ENCODE measurements at places on chromosomes 4 and X.
A peak's percentile ranks its signal among the peaks of the same experiment; 100 is the strongest.

GRCh38 chrX:101550362-101550750, at the start of gene ARMCX1:
Gene ARMCX1, plus strand, starts transcription at chrX:101550547. Its CDS starts 2,384 bp downstream, at chrX:101552931.
- peak; percentile 90 for DNase-seq

DNA sequence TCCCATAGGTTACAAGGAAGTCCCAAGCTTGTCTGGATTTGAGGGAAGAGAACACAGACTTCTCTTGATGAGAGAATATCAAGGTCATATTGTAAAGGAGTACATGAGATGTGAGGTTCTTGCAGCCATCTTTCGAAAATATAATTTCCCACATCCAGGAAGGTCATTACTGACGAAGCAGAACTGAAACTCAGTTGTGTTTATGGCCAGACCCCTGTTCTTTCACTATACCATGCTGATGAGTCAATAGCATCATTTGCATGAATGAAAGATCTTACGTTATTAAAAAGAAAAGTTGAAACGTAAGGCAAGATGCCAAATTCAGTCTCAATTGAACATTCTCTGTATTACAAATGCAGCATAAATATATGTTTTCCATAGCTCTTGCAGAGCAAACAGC, 14.2 kb upstream of the CCDC149 start:
- no peak for DNase-seq

GRCh38 chrX:39591099-39591498, 506.7 kb downstream of the BCOR start:
- DNase-seq, result no peak

DNA sequence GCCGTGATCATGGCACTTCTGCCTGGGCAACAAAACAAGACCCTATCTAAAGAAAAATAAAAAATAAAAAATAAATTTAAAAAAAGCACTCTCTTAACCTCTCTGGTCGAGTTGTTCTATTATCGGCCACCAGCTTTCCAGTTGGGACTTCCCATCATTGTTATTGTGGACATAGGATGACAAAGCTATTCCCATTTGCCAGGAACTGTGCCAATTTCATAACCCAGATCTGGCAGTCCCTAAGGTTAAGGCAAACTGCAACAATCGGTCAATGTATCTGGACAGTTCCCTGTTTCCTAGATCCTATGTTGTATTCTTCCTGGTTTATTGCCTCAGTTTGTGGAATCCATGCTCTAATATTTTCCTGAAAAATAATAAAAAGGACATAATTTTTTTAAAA, 17.8 kb upstream of the ANXA5 start:
- DNase-seq, result no peak

DNA sequence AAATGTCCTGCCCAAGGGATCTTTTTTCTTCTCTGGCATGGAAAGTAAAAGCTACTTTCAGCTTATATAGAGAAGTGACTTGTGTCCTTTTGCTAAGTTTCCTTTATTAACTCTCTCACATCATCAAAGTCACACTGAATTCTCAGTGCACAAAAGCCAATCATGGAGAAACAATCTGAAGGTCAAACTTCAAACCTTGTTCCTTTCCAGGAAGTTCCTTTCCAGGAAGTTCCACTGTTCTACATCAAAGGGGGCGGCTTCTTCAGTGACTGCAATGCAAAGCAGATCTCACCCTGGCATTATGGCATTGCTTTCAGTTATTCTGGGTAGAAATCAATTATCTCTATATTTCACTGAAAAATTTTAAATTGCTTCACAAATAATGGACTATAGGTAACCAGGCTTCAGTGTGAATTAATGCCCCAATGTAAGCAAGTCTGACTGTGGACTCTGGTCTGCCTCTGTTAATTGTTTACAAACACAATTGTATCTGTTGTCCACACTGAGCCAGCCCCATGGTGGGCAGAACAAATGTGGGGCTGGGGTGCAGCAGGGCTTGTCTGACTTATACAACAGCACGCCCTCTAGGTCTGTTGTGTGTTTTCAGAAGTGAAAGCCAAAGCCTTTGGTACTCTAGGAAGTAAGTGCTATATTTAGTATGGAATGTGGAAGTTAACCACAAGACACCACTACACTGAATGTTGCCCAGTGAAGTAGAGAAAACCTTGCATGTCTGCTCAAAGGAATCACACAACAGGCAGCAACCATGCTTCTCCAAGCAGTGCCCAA, 98.8 kb downstream of the CDS1 start:
- DNase-seq, result no peak

DNA sequence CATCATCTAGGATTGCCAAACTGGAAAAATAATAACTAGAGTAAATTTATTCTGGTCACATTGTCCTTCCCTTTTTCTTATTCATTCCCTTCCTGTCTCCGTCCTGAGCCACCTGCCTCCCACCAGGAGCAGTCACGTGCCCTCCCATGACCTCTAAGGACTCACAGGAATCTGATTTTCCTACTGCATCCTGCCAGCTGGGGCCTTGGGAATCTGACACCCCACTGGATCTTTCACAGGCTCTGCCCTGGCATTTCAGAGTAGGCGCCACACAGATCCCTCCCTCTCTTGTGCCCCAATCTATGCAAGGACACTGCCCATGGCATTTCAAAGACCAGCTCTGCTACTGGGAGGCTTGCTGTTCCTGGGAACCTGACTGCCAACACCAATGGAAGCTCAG, 520.5 kb downstream of the PPARGC1A start:
- peak; percentile 53 for DNase-seq
